ENCODE measurements at places on chromosomes 1 and 21.

GRCh38 chr1:231046730-231047395 is 6.8 kb upstream of the FAM89A start:
- DNase-seq = no peak

- no peak for DNase-seq
Measured at GRCh38 chr1:24514946-24515345, 12.3 kb downstream of the RCAN3 start.

- DNase-seq = peak; percentile 89
Measured at GRCh38 chr1:160795951-160796383, at the start of gene LY9. Gene LY9, plus strand, starts transcription at chr1:160796174. Its CDS starts 14 bp downstream, at chr1:160796188.

DNA sequence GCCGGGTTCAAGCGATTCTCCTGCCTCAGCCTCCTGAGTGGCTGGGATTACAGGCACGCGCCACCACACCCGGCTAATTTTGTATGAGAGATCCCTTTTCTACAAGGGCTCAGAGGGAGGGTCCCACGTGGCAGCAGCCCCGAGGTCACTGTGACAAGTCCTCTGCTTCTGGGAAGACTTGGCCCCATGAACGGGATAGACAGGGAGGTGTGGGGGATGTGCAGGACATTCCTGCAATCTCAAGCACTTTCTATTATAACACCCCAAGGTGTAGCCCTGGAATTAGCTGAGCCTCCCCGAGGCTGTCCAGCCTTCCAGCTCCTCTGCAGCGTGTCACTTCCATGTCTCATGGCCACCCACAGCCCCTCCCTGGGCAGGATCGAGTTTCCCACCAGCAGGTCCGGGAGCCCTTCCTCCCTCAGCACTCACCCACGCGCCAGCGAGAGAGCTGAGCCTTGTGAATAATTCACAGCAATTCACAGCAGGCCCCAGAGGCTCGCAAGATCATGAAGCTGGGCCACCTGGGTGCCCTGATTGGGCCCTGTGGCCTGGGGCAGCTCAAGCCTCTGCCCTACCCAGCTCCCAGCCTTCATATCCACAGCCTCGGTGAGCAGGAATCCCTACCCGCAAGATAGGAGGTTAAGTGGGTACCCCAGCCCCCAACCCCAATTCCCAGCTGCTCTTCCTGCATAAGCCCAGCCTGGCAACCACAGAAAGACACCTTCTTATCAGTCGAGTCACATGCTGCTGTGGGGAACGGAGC is 22.8 kb upstream of the RNU1-4 start:
- no peak for DNase-seq

DNA sequence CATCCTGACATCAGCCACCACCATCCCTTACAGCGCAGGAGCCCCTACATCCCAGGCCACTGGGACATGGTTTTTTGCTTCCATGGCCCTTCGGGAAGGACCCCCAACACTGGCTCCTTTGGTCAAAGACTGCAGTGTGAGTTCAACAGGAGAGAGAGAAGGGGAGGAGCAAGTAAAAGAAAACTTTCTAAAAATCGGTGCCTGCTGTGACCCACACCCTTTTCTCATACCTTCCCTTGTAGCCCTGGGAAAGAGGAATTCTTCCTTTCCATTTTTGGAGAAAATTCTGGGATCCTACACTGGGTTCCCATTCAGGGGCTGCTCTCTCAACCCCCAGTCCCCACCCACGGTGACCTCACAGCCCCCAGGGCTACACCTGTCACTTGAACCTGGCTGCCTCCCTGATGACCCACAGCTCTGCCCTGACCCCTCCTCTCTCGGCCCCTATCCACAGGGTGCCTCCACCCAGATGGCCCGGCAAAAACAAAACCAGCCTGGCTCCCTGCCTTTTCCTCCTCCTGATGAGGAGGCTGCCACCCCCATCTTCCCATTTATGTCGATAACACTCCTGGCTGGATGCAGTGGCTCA is 7.6 kb downstream of the PADI4 start:
- DNase-seq = no peak

DNA sequence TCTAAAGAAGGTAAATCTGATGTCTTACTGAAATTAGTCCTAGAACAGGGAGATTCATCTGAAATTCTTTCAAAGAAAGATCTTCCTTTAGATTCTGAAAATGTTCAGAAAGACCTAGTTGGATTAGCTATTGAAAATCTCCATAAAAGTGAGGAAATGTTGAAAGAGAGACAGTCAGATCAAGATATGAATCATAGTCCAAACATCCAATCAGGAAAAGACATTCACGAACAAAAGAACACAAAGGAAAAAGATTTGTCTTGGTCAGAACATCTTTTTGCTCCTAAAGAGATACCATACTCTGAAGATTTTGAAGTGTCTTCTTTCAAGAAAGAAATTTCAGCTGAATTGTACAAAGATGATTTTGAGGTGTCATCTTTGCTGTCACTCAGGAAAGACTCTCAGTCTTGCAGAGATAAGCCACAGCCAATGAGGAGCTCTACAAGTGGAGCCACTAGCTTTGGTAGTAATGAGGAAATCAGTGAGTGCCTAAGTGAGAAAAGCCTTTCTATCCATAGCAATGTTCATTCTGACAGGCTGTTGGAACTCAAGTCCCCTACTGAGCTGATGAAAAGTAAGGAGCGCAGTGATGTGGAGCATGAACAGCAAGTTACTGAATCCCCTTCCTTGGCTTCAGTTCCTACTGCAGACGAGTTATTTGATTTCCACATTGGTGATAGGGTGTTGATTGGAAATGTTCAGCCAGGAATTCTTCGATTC is 61.6 kb upstream of the QSOX1 start:
- DNase-seq = no peak

DNA sequence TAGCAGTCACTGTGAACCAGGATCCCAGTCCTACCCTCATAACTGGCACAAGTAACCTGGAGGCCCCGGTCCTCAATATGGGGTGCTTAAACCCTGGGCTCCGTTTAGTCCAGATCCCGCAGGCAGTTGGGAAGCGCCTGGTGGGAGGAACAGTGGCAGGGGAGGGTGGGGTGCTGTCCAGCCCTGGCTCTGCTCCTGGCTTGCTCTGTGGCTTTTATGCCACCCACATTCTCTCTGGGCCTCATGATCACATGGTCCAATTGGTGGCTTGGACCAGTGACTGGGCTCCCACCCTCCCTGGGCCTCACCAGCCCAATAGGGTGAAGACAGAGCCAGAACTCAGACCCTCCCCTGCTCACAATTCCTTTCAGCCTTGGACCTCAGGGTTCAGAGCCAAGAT is 2.9 kb downstream of the CD164L2 start:
- DNase-seq = no peak

- no peak for DNase-seq
Measured at GRCh38 chr1:183676586-183677189, 23.6 kb upstream of the APOBEC4 start.

GRCh38 chr1:203199816-203200571 is 13.5 kb upstream of the CHI3L1 start:
- no peak for DNase-seq

DNA sequence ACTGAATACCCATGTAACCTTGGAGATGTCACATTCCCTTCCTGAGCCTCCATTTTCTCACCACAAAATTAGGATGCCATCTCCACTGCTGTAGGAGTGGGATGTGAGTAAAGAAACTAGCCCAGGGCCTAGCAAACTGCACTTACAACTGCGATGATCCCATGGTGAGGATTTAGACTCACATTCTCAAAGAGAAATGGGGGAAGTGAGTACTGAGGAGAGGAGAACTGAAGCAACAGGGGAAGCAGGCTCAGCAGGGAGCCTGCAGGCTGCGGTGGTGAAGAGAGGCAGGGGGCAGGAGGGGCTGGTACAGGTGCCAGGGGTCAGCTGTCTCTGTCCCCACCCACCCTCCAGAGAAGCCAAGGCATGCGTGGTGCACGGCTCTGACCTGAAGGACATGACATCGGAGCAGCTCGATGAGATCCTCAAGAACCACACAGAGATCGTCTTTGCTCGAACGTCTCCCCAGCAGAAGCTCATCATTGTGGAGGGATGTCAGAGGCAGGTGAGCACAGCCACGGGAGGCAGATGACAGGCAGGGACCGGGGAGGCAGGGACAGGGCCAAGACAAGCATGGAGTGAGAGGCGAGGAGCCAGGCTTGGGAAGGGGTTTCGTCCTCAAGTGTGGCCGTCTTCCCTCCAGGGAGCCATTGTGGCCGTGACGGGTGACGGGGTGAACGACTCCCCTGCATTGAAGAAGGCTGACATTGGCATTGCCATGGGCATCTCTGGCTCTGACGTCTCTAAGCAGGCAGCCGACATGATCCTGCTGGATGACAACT is 16.4 kb upstream of the ATP1A4 start:
- DNase-seq = no peak

GRCh38 chr1:119549719-119550132 is 42.7 kb downstream of the HSD3B1 start:
- DNase-seq = peak; percentile 36

DNA sequence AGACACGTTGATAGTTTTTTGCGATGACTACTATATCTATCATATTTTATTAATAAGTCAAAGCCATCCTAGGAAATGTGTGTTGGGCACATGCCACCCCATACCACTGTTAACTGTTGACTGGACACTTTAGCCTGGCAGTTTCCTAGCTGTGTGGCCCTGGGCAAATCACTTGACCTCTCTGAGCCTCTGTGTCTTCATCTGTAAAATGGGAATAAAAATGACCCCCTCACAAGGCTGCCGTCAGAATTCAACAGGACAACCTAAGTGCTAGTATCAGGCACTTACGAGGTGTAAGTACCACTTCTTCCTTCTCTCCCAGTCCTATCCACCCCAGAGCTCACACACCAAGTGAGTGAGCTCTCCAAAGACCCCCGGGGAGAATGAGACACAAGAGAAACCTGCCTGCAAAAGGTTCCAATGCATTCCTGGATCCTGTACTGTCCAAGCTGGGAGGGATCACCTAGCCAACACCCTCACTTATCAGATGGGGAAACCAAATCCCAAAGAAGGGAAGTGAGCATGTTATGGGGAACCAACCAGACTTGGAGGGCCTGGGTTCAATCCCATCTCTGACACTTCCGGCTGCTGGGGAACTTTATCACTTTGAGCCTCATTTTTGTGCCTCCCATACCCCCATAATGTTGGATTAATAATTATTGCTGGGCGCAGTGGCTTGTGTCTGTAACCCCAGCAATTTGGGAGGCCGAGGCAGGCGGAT is 24.9 kb downstream of the HSPG2 start:
- DNase-seq = no peak

DNA sequence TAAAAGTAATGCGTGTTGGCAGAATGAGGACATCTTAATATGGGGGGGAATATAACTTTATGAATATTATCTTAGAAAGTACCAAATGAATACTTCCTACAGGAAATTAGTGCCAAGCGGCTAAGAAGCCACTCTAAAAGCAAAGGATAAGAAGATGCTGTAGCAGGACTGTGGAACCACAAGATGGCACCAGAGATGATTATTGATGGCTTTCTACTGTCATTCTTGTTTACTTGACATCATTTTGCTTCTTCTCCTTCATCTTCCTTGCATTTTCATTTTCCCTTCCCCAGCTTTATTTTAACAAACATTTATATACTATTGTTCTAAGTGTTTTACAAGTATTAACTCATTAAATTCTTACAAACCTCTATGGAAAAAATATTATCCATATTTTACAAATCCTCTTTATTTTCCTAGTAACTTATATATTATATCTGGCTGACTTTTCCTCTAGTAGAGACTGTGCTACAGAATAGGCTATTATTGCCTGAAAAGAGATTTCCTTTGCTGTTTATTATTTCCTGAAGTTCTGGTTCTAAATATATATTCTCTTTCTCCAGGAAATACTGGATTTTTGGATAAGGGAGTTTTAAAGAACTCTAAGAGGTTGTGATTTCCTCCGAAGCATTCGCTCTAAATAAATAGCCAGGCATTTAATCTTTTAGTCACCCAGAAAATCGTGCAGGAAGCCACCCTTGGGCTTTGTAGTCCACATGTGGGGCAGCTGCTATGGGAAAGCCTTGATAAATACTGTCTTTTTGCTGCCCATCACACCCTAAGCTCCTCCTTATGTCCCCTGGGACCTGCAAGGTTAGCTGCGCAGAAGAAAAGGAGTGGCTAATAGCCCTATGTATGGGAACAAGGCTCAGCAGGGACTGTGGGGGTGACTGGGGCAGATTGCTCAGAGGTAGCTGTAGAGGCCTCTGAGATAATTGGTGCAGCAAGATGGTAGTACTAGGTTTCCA is 69.8 kb downstream of the TPR start:
- peak; percentile 44 for DNase-seq

GRCh38 chr1:162422662-162423375 is 10.9 kb upstream of the SH2D1B start:
- DNase-seq = no peak

- no peak for DNase-seq
Measured at GRCh38 chr1:245395680-245396079, 240.9 kb downstream of the KIF26B start.

DNA sequence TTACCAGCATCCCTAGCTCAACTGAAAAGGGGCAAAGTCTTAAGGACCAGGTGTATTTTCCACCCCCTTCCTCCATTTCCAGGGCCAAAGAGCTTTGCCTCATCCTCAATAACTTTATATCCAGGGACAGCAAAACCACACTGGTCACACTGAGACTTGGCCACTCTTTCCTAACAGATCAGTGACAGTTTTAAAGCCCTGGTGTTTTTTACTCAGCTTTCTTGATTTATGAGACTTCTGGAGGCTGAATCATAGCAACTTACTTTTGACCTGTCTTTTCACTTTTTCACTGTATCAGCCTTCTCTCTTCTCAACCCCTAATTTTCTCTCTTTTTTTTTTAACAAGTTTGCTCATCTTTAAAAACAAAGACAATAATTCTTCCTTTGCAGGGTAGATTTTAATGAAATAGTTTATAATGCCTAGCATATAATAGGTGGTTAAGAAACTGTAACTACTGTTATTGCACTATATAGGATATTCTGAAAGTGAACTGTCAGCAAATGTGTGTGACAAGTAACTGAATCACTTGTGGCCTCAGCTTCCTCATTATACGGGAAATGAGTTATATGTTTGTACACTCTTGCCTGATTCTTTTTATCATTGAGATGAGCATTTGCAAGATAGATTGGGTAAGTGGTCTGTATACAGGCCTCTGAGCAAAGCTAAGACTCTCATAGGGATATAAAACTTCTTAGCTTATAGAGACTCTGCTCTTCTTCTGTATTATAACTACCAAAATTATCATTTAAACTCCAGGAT is 19.7 kb upstream of the DYNLT5 start:
- DNase-seq = no peak

- DNase-seq = peak; percentile 33
Measured at GRCh38 chr1:156508205-156508954, 7.8 kb upstream of the MEF2D start.

- no peak for DNase-seq
Measured at GRCh38 chr21:44265734-44266270, 4.1 kb upstream of the DNMT3L start.

- no peak for DNase-seq
Measured at GRCh38 chr21:41957991-41958766, 4.4 kb upstream of the C2CD2 start.

DNA sequence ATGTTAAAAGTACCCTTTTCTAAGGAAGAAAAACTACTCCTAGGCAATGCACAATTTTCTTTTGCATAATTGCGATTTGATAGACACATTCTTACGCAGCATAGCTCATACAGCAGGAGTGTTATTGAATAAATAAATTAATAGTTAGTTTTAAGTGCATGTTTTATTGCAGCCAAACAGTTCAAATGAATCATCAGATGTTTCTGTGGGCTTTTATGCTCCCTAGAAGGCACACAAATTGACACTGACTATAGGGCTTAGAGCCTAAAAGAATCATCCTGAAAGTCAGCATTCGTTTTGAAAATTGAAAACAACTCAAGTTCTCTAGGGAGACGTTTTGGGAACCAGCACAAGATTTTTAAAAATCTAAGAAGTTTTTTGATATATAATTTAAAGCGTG is 411.9 kb downstream of the HLX start:
- DNase-seq = no peak

GRCh38 chr1:16006552-16007485 is 2.8 kb downstream of the SRARP start:
- DNase-seq = no peak

Measured in activated naive CD4-positive, alpha-beta T cell treated with anti-CD3 and anti-CD28 coated beads, Interleukin-2, amount 10 ng/mL, durations not matched to agents 7 days and 5 days (primary cell).